ENCODE measurements at places on chromosomes 11 and 22. TPM values are rescaled to one million over a fixed set of nuclear protein-coding genes. Genes with fewer than 3 reads are reported as not detected.
A peak's percentile ranks its signal among the peaks of the same experiment; 100 is the strongest.

The ARHGAP32 gene
- 50.8 TPM for total RNA-seq

DNA sequence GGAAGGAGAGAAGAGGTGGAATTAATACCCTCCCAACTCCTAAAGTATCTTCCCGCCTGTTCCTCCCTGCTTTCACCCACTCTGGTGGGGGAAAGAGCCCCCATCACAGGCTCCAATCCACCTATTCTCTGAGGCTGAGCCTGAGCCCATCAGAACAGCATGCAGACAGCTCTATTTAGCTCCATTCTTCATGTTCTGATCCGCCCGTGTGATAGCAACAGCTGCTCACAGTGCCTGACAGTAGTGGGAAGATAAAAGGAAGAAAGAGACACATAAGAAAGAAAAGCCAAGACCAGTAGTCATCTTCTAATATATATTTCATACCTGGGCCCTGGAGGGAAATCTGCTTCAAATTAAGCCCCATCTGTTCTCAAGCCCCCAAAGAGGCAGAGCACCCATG, 80.3 kb upstream of the AKIP1 start:
- DNase-seq: no peak

- DNase-seq: peak; percentile 62
Measured at GRCh38 chr11:14974515-14975251, 2.5 kb upstream of the CALCA start.

DNA sequence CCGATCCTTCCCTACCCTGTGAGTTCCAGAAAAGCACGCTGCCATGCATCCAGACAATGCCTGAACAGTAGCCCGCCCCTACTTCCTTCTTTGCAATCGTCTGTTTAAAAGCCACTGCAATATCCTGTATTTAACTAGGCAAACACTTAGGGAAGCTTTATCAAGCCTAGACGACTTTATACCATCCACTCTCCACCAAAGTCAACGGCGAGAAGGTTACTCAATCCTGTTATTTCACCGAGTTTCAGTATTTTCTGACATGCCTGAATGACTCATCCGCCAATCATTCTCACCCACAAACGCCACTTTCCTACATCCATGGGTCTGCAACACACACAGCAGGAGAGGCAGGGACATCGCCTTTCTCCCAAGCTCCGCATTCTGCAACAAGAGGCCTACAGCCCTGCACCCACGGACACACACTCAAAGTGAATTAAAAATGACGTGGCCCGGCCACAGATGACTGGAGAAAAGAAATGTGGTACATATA, 9.3 kb downstream of the CELSR1 start:
- peak; percentile 99 for DNase-seq

DNA sequence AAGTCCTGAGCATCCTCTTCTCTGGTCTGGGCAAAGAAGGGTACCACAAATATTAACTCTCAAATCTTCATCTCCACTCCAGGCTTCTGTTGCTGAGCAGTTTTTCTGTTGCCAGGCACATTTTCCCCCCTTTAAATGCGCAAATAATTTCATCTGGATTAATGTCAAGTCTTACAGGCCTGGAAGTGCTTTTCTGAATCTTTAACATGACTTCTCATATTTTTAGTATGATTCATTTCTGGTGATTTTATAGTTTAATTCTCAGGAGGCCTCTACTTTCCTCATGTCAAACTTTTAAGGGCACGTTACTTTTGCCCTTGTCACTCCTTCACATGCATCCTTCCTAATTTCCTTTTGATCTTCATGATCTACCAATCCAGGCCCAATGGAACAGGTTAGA, 510.2 kb downstream of the METTL15 start:
- peak; percentile 34 for DNase-seq

All from bronchial epithelial cell (primary cell).